ENCODE measurements at places on chromosomes 6 and 20.

GRCh38 chr6:17081860-17082508 is 19.9 kb upstream of the STMND1 start:
- DNase-seq, result no peak

- no peak for DNase-seq
Measured at GRCh38 chr6:116971959-116972358, 94.9 kb downstream of the RFX6 start.

DNA sequence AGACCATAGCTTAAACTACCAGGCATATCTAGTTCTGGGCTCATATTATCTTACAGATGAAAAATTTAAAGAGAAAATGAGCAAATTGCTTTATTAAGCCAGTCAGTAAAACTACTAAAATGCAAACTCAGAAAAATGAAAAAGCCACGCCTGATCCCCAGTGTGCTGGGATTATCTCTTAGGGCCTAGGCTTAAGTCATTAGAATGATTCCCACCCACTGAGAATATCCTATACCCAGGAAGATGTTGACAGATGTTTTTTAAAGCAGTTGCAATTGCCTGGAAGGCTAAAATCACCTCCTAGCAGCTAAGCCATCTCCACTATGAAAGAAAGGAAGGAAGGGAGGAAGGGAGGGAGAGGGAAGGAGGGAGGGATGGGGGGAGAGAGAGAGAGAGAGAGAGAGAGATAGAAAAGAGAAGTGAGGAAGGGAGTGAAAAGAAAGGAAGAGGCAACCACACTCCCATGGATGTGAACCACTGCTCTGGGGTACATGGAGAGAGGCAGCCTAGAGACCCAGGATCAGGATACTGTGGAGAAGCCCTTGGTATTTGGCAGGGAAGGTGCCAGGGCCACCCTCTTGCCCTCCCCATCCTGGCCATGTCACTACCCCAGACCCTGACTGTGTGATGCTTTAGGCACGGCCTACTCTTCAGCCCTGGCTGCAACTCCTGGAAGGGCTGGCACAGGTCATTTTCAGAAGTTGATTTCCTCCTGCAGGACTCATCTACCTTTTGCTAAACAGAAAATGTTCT is 21.9 kb downstream of the NEDD9 start:
- no peak for DNase-seq

DNA sequence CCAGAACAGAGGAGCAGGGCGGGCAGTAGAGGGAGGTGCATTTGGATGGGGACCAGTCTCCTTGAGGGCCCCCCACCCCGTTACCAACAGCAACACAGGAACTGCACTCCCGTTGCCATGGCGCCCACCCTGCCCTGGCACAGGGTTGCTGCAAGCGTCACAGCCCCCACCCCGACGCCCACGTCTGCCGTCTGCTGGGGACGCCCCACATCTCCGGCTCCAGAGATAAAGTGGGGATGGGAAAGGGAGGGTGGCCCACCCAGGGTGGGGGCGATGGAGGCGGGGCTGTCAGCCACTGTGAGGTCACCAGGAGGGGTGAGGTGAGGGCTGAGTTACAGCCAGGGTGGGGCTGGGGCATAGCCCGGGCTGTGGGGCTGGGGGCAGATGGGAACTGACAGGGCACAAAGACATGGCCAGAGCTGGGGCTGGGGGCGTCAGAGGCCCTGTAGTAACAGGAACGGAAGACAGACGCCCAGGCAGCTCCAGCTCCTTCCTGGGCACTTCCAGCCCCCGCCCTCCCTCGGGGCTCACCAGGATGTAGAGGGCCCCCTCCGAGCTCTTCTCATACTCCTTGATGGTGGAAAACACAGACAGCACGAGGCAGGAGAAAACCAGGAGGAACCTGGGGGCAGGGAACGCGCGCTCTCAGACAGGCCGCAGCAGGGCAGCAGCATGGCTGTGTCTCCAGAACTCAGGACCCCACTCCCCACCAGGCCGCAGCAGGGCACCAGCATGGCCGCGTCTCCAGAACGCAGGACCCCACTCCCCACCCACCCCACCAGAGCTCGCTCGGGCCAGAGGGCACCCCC is 26.0 kb downstream of the KCNQ2 start:
- no peak for DNase-seq

All from stimulated activated CD4-positive, alpha-beta T cell treated with anti-CD3 and anti-CD28 coated beads, Interleukin-1b, Interleukin-23, amount 100 ng/mL, for 1 hour (primary cell).